Right forelimb (tissue), 1 donor: ENCODE measurements at places on chromosomes 5 and 9.

- DNase-seq = no peak
These were observed 634.2 kb downstream of the BNC2 start for GRCh38 chr9:16236311-16236710.

- peak; percentile 83 for DNase-seq
These were observed 75.1 kb downstream of the FGF18 start for GRCh38 chr5:171494452-171495121.

GRCh38 chr5:74833537-74834266 lies 32.5 kb downstream of the FAM169A start:
- no peak for DNase-seq

DNA sequence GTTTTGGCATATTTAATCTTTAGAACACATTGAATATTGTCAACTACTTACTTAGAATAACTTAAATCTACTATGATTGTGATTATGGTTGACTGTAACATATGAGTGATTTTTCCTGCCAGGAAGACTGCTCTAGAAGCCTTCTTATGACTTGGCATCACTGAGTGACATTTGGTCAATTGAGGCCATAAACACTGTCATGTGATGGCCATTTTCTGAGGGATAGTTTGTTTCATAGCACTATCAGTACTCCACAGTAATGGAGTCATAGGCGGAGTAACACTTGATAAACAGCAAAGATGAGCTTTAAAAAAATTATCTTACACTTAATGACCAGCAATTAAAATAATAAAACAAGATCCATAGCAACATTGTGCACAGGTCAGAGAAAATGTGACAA lies 31.0 kb downstream of the C9orf40 start:
- no peak for DNase-seq

DNA sequence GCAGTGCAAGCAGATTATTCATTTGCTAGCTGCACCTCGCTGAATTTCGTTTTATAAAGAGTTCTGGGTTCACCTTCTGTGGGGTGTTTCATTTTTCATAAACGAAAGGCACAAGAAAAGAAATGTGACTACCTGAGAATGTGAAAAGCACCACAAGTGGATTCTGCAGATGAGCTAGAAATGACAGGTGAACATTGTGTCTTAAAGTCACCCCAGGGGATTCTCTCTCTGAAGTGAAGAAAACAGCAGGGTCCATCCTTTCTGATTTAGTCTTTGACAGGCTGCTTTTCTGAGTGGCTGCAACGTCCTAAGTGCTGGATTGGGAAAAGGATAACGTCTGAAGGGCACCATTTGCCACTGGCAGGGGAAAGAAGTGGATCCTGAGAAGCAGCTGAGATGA lies 469.3 kb downstream of the SPATA31D1 start:
- no peak for DNase-seq

DNA sequence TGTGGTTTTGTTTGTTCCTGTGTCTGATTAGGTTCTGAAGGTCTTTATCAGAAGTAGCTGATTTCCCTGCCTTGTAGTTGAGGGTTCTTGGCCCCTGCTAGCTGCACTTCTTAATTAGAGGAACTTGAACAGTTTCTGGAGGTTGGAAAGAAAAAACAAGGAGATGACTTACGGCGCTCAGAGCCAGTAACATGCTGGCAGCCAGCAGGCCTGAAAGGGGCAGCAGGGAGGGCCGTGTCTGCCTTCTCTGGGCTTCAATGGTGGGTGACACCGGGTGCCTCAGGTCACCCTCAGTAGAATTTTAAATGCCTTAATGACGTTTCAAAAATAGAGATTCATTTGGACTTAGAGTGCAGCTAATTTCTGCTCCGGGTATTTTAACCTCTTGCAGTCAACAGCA lies 15.8 kb downstream of the UBE2QL1 start:
- DNase-seq = no peak

GRCh38 chr9:96135076-96135752 lies 166.8 kb downstream of the HSD17B3 start:
- DNase-seq = no peak

DNA sequence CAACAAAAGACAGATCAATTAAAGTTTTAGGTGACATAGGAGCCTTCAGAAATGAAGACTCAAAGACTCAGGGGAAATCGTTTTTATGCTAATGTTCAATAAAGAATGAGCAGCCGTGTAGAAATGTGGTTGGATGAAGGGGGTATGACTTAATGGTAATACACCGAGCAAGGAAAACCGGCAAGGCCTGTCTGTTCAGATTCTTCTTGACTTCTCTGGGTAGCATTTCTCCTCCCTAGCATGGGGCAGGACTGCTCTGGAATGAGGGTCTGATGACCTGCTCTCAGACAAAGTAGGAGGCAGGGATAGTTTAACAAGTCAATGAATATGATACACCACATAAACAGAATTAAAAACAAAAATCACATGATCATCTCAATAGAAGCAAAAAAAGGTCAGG lies 487.4 kb downstream of the ZNF608 start:
- no peak for DNase-seq

- DNase-seq = no peak
These were observed 26.1 kb downstream of the DNAI1 start for GRCh38 chr9:34484678-34485077.
